Kidney tubule cell (primary cell): ENCODE measurements at places on chromosomes 2 and 18.

DNA sequence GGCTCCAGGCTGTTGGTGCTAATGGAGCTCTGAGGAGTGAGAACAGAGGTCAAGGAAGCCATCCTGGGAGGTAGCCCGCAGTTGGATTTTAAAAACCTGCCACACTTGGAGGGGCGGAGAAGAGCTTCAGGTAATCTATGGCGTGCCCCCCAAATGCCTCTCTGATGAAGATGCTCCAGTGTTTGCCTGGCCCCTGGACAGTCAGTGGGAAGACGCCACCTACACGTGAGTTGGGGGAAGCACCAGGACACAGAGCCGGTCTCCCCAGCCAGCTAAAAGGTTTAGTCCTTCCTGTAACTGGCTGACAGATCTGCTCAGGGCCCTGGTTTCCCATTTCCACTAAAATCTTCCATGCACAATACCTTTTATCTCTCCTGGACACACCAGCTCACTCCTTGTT, 225.0 kb downstream of the TTC32 start:
- DNase-seq = no peak

DNA sequence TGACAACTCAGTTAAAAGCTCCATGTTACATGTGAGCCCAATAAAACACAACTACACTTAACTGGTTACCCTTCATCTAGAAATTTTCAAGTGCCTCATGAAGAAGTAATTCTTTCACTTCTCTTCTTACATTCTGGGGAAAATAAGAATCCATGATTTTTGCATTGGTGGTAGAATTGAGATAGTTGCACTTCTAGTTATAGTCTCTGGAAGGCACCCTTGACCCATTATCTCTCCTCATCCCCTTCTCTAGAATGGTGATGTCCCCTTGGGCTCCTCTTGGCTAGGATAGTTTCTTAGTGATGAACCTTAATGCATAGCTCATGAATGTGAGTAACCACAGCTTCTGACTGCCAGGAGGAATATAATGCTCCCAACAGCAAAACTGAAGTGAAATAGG, 3.6 kb downstream of the LGALSL start:
- DNase-seq = no peak

DNA sequence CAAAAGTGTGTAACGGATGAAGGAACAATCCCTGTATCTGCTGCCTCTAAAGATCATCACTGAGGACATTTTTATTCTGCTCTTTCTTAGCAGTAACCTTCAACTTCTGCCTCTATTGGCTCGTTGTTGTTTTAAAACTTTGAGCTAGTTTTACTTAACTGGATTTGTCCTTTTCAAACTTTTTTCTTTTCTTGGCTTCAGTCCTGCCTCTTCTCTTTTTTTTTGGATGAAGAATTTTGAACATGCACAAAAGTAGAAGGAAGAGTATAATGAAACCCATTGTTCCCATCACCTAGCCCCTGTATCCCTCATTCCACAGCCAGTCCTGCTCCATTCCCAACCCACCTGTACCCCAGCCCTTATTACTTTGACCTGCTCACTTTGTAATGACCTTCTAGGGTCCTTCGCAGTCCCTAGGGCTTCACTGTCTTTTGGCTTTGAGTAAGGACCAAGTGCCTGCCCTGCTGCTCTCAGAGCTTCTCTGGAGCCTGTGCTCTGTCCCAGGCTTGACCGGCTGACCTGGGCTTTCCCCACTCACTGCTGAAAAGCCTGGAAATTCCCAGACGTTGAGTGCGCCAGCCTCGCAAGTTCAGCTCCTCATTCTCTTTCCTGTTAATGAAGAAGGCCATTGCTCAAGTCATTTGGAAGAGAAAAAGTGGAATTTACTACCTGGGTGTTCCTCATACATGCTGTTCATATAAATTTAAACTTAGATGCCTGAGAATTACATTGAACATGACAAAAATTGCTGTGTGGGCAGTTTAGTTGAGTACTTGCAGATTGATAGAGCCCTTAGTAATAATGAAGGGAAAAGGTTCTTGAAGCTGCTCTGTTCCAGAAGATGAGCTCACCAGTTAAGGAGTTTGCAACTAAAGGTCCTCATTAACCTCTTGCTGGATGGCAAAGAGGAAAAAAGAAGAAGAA, 149.3 kb upstream of the ALPP start:
- DNase-seq = peak; percentile 90

- DNase-seq = no peak
Measured at GRCh38 chr2:120744817-120745216, 9.1 kb downstream of the GLI2 start.

DNA sequence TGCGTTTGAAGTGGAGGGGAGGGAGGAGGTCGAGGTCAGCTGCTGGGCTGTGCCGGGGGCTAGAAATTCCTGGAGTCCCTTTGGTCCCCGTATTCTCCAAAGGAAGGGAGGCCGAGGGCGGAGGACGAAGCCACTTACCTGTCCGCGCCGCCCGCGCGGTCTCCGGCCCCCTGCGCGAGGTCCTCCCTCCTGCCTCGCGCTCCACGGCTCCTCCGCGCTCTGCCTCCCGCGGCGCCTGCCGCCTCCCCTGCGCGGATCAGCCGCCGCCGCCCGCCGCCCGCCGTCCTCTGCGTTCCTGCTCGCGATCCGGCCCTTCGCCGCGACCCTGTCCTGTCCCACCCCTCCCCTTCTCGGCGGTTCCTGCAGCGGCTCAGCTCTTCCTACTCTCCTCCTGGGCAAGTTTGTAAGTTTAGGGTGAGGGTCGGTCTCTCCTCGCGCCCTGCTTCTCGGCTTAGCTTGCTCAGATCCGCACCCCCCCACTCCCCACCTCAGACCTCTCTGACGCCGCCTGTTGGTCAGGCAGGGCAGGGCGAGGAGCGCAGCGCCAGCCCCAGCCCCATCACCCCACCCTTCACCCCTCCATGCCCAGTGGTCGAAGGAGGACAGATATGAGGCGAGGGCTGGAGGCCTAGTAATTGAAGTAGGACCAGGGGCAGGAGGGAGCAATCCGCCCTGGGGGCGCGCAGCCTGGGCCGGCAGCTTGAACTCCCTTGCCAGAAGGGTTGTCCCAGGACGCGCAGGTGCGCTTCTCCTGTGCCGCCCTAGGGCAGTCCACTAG, 9.7 kb upstream of the SKOR2 start:
- DNase-seq = no peak

DNA sequence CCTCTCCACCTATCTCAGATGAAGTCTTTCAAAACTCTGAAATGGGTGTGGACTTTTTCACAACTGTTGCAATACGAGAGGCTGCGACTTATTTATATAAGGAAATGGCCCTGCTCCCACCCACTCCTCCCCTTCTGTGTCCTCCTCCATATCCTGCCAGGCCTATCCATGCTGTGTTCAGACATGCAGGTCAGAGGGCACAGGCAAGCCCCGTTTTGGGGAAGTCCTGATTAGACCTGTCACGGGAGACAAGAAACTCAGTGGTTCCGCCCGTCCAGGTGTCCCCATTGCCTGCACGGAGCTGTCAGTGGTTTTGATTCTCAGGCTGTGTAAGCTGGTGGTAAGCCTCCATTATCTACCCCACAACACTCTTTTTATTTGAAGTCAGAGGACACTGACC, 99.6 kb upstream of the MGAT5 start:
- no peak for DNase-seq

DNA sequence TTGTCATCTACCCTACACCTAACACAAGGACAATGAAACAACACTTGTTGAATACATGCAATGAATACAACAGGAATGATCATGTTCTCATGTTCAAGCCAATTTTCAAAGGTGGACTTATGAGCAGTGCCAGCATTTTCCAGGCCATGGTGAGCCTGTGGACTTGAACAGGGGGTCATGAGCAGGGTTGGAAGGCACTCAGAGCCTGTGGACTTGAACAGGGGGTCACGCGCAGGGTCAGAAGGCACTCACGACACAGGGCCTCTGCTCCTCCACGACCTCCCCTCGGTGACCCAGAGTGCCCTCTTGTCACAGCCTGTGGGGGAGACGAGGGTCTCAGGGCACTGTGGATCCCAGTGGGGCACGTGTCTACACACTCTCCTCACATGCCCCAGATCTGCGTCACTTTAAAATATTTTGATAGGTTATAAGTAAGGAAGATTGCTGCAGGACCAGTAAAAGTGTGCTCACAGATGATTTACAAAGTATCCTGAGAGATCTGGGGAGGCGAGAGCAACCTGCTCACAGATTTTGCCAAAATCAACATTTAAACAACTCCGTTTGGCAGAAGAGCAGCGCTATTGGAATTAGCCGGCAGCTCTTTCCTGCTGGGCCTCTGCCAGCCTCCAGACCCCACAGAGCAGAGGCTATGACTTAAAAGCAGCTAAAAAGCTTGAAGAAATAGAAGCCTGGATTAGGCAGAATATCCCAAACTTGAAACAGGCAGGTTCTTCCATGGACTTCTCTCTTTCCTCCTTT, 121.9 kb downstream of the TMEM18 start:
- no peak for DNase-seq

- DNase-seq = no peak
Measured at GRCh38 chr18:75582406-75582821, 154.9 kb upstream of the SMIM21 start.

GRCh38 chr2:136118819-136119716, 1.1 kb upstream of the CXCR4 start:
- DNase-seq = no peak

DNA sequence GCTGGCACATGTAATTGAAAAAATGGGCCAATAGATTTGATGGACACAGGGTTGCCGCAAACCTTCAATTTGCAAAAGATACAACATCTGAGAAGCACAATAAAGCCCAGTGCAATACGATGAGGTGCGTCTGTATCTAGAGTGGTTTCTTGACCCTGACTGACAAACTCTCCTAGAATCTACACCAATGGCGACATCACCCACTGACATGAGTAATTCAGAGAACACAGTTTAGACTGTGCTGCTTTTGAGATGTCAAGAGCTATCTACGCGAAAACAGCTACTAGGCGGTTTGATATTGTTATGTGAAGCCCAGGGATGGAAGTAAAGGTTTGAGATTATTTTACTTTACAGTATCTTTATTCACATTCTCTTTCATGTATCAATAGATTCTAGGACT, 104.9 kb downstream of the EIPR1 start:
- DNase-seq = no peak

GRCh38 chr2:64818664-64819060, 164.9 kb upstream of the SERTAD2 start:
- no peak for DNase-seq

GRCh38 chr2:56739413-56739812, 555.6 kb downstream of the CCDC85A start:
- DNase-seq = no peak

- DNase-seq = no peak
Measured at GRCh38 chr2:172859581-172860335, 124.1 kb downstream of the RAPGEF4 start.

- DNase-seq = no peak
Measured at GRCh38 chr2:42960842-42961180, 168.4 kb upstream of the HAAO start.

GRCh38 chr2:54853616-54854310, 130.3 kb downstream of the EML6 start:
- no peak for DNase-seq

DNA sequence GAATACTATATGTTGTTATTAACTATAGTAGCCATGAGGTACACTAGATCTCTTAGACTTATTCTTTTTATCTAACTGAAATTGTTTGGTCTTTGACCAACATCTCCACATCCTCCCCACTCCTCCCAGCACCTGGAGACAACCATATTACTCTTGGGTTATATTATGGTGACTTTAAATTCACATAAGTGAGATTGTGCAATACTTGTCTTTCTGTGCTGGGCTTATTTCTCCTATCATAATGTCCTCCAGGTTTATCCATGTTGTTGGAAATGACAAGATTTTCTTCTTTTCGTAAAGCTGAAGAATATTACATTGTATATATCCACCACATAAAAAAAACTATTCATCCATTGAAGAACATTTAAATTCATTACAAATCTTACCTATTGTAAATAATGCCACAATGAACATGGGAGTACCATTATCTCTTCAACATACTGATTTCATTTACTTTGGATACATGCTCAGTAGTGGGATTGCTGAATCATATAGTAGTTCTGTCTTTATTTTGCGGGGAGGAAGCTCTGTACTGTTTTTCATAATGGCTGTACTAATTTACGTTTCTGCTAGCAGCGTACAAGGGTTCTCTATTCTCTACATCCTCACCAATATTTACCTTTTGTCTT, 159.2 kb upstream of the SCN7A start:
- DNase-seq = no peak

- DNase-seq = peak; percentile 87
Measured at GRCh38 chr18:23283916-23284430, 148.7 kb downstream of the CABLES1 start.

DNA sequence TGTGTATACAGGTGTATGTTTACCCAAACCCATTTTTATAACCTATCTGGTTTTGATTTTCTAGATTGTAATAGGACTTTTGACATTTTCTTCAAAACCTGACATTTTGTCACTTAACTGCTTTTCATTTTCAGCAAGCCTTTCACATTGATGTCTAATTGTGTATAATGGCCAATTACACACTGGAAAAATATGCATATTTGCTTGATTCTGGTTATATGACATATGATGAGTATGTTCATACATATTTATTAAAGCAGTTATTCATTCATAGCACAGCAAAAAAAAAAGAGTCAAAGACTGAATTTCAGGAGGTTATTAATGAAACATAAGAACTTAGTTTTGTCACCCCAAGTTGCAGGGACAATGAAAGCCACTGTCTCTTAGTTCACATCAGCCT, 307.7 kb upstream of the TNP1 start:
- peak; percentile 7 for DNase-seq

- no peak for DNase-seq
Measured at GRCh38 chr2:30580391-30580790, 133.3 kb downstream of the LCLAT1 start.

DNA sequence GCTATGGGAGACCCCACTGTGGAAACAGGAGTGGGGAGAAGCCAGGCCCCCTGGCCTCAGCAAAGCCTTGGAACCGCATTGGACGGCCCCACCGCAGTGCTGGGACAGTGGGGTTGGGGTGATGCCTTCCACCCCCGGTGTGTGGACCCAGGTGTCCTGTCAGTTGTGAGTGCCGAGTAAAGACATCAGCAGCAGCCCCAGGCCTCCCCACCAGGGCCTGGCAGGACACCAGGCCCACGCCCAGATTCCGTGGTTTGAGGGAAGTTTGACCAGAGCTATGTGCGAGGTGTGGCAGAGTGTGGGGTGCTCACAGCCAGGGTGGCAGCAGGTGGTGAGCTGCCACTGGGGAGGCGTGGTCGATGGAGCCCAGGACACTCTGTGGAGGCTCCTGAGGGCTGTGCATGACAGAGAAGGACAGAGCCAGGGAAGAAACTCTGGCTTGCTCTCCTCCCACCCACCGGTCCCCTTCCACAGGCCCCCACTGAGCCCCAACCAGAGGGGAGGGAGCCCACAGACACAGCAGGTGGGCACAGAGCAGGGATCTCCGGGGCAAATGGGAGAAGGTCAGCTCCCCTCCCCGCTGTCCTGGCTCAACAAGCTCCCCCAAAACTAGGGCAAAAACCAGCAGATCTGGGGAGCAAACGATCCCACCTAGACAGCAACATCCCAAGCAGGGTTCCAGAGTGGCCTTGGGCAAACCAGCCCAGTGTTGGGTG, 69.1 kb downstream of the TWIST2 start:
- DNase-seq = peak; percentile 47

DNA sequence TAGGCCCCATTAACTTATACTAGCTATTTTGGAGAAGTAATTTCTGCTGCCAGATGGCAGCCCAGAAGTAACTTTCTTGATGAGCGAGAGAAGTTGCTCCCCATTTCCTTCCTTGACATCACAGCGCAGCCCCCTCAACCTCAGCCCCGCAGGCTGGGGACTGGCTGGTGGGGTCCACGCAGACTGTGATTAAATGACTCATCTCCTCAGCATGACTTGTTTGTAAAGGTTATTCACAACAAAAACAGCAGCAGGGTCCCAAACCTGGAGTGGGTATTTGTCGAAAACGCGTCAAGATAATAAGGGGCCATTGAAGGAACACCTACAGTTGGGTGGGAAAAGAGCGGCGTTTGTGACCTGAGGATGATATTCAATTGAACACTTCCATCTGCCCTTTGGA, 120.6 kb downstream of the TXNL1 start:
- no peak for DNase-seq
